Nucleus accumbens (tissue), 56 donors: ENCODE measurements at places on chromosomes 6 and 20.

DNA sequence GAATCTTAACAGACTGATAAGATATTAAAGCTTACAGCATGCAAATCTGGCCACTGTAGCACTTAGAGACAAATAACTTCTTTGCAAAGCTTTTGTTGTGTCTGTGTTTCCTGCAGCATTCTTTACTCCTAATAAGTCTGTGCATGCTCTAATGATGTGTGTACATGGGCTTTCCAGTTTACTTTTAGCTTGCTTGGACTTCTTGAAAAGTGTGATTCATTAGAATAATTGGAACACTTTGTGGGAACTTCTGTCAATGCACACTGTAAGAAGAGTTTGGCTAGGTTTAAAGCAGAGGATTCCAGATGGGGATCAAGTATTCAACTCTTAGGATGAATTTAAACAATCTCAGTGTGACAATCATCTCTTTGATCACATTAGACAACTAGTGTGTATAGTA, 22.1 kb upstream of the TINAG start:
- DNase-seq: no peak

DNA sequence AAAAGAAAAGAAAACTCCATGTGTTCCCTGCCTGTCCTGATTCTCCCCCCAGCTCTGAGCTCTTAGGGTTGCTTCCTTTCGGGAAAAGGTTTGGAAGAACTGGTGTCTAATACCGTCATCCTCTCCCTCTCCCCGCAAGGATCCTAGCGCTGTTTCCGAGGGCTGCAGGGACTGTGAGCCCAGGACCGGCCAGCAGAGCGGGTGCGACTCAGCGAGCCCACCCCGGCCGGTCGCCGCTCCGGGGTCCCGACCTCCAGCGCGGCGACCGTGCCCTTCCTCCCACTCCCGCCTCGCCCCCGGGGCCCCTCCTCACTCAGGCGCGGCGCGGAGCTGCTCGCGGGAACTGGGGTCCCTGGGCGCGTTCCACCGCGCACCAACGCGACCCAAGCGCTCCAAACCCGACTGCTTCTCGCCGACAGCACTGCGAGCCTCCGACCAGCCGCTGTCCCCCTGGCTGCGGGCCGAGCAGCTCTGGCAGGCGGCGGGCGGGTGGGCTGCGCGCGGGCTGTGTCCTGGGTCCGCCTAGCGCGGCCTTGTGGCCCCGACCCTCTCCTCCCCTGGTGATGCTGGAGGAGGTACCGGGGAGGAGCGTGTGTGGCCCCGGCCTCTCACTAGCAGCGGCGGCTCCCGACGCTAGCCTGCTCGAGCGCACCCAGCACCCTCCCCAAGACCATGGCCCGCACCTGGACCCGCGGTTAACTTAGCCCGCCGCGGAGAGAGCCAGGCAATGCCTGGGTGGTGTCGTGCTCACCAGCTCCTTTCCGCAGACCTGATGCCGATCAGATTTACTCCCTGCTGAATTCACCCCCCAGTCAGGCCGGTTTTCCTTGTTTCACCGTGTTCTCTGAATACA, at the start of gene PLA2G7:
TSS of gene PLA2G7 (minus strand) at position 509 of the 853 bp plus-strand sequence. CDS start 12,484 bp downstream, outside the sequence.
- DNase-seq: peak; percentile 16

DNA sequence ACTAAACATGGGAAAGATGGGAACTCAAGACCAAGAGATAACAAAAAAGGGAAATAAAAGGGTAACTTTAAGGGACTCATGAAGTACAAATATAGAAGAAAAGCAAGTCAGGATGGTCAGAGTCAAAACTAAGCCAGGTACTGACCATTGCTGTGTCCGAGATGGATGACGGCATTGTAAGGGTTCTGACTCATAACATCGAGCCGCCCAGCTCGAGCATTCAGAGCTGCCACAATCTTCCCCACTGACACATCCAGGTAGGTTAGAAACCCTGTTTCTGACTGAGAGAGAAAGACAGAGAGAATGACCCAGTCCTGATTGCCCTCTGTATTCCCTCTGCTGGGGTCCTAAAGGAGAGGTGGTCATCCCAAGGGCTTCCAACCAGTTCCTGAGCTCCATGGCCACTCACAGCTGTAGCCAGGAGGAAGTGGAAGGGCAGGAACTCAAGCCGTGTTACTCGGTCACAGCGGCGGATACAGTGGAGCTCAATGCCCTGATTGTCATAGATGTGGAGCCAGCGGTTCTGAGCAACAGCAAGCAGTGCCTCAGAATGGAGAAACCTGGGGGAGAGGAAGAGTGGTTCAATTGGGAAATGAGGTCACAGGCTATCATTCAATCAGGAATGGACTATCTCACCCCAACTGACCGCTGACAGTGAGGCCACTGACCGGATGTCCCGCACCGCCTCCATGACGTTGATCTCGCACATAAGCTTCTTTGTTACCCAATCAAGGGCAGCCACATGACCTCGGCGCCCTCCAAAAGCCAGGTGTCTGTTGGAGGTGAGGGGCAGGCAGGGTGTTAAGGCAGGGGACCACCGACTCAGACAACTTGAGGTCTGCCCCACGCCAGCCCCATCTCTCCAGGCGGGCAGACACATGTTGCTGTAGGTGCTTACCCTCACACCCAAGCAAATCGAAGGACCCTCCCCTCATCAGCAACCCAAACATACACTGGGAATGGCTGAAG, 1.8 kb downstream of the WDR46 start:
- no peak for DNase-seq

- no peak for DNase-seq
Observed at GRCh38 chr6:33383427-33384185, 8.0 kb upstream of the KIFC1 start.

DNA sequence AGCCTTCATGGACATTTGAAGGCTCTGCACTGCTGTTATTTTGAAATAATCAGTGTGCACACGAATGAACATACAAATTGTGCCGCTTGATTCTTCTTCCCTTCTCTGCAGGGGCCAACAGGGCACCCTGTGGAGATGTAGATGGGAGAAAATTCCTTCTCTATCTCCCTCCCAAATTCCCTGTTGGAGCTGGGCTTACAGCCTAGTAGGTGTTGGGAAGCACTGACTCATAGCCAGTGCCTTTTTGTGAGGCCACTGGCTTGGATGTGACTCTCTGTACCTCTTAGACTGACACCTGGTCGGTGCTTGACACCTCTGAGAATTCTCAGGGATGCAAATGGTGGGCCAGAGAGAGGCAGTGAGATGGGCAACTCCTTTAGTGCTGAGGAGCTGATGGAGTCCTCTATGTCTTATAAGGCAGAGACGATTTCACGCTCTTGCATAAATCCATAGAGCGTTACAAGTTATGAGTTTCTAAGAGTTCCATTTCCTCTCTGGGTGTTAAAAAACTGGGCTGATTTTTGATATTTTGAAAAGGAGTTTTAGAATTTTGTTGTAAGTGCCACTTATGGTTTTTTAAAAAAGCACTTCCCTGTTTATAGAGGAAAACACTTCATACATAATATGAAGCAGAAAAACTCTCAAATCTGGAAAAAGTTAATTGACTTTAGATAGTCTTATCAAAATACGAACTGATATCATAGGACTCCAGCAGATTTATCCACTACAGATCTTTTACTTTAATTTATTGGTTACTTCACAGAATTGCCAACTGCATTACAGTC, 89.8 kb upstream of the MAP3K7 start:
- no peak for DNase-seq

- no peak for DNase-seq
Observed at GRCh38 chr6:170182781-170183120, 108.1 kb downstream of the DLL1 start.

GRCh38 chr6:151172751-151173150, 67.0 kb upstream of the AKAP12 start:
- no peak for DNase-seq

- DNase-seq: no peak
Observed at GRCh38 chr6:53658992-53659391, 6.6 kb downstream of the KLHL31 start.

DNA sequence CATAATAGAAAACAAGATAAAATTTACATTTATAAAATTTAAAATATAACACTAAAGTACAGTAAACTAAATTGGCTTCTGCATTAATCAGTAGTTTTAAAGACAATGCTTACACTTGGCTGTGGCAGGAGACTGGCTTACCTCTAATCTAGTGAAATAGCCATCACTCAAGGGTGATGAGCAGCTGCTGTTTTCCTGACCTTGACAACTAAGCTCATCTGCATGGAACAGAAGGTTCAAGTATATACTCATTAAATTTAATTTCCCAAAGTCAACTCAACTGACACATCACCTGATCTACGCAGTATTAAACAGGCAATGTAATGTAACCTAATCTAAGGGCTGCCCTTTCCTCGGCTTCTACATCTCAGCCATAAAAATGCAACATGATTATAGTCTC, 14.5 kb downstream of the TMX4 start:
- DNase-seq: no peak

- peak; percentile 23 for DNase-seq
Observed at GRCh38 chr20:53216856-53217576, 244.9 kb downstream of the TSHZ2 start.

- DNase-seq: no peak
Observed at GRCh38 chr20:23509247-23509913, 18.5 kb downstream of the CST8 start.

DNA sequence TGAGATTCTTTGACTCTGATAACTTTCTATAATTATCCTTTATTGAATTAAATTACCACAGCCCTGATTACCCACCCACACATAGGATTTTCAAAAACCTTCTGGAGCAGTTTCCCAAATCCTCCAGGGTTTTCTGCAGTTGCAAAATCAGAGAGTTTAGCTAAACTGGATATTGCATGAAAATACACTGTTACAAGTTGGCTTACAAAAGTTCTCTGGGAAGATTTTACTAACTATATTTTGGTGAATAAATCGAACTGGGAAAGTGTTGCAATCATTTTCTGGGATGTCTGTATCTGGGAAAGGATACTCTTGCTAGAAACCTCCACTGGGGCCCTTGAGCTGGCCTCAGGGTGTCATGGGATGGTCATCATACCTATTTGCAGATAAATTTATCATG, 97.6 kb upstream of the STMND1 start:
- DNase-seq: no peak
